ENCODE measurements at places on chromosomes 5 and 9. TPM values are rescaled to one million over a fixed set of nuclear protein-coding genes. Genes with fewer than 3 reads are reported as not detected.

DNA sequence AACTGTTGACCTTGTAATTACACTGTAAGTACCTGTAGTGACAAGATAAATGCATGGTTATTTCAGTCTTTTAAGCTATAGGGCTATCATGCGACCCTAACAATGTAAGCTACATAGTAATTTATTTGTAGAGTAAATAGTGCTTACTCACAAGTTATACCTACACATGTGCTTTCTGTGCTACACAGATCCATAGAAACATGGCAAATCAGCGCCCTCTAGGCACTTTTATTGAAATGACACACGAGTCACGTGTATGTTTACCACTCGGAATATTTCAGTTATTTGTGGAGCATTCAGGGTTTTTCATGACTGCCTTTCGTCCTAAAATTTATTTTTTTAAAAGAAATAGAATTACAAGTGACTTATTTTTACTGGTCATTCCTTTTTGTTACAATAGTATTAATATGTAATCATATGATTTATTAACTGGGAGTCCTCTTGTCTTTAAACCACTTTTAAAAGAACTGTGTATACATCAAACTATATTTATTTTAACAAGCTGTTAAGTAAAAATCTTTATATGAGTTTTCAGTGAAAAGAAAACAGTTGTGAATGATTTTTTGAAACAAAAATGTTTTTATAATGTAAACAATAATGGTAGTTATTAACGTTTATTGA, 1242.3 kb upstream of the WWC1 start:
- peak; percentile 46 for DNase-seq

DNA sequence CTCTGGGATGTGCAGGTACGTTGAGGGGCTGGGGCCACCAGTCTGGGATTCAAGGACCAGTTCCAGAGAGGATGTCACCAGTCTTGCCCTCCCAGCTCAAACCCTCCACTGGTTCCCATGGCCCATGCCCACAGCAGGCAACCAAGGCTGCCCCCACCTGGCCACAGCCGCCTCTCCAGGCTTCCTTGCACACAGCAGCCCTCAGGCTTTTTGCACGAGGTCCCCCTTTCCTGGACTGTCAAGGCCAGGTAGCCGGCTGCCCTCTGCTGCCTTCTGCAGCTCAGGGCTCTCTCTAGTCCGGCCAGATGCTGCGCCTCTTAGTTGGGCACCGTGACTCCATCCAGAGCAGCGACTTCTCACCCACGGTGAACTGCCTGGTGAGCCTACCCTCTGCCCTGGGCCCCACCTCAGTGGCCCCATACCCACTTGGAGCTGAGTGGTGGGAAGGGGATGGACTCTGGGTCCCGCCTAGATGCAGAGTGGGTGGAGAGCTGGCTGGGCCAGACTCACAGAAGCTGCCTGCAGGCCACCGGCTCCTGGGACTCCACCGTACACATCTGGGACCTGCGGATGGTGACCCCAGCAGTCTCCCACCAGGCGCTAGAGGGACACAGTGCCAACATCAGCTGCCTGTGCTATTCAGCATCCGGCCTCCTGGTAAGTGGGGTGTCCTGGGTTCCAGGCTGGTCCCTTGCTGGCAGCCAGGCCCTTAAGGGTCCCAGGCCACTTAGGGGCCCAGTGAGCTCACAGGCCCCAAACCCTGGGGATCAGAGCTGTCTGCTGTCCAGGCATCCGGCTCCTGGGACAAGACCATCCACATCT, 2.9 kb downstream of the WDR38 start:
- peak; percentile 49 for DNase-seq

DNA sequence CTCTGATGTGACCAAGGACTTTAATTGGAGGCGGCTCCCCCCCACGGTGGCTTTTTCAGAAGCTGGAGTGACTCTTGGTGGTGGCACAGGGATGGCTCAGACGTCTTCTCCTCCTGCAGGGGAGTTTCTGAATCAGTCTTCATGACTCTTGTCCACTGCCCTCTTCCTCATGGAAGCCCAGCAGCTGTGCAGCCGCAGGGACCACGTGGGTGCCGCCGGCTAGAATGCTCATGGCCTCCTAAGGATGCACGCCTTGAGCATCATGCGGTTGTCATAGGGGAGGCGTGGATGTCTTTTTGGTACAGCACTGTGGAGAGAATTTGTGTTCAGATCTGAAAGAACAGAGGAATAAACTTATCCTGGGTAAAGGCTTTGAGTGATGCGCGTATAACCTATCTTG, 1.3 kb downstream of the TEX53 start:
- DNase-seq: no peak

DNA sequence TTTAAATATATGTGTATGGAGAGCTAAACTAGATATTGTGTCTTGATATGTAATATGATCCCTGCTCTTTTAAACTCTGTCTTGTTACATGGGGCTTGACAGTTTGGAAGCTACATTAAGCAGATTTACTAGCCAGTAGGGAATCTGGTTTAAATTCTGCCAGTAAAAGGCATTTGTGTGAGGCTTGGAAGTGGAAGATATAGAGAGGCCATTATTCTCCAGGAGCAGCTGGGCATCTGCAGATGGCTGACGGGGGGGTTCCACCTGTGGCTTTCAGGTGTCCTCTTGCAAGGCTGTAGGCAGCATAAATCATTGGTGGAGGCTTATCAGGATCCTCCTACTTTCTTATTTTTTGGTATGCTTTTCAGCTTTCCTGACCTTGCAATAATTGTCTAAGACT, 179.1 kb upstream of the FBXL7 start:
- DNase-seq: no peak

DNA sequence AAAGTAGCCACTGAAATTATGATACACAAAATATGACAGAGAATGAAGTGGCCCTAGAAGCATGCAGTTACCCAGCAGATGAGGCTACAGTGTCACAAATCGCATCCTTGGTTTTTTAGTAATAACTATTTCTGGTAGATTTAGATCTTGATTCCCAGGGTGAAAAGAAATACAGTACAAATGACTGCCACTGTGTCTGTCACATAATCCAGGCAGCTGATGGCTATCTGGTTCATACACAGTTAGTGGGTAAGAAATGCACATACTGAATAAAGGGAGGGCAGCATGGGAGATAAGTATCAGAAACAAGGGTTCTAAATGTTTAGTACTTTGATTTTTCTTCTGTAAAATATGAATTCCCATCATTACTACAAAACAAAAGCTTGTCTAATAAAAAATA, 41.5 kb downstream of the POC5 start:
- DNase-seq: no peak

DNA sequence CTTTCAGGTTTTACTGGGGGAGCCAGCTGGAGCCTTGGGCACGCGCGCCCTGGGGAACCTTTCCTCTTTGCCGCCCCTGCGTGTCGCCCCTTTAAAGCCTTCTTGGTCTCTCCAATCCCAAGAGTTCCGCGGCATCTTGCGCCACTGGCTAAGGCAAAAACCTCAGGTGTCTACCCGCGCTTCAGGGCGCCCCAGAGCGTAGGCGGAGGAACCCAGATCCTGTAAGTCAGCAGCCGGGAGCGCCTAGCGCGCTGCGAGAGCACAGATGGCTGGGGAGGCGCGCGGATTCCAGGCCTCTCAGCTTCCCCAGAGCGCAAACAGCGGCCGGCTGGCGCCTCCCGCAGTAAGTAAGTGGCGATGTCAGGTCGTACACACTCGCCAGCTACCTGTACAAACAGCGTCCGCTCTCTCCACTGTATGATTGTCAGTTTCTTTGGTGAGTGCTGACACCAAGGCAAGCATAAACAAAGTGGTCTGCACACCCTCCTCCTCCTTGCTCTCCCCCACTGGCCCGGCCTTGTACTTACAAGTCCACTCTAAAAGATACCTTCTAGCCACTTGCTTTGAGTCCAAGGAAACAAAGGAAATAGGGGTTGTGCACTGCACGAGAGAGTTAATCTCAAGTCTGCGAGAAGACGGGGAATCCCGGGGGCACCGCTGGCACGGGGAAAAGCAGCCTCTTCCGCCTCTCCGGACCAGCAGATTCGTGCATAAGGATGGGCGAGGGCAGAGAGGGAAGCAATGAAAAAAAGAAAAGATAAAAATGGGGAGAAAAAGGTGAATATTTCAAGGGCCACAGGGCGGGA, 2.9 kb downstream of the HTR1A start:
- DNase-seq: peak; percentile 8

- DNase-seq: peak; percentile 91
Observed at GRCh38 chr5:1344975-1345838, at the start of gene CLPTM1L. TSS of gene CLPTM1L (minus strand) at chr5:1345099. CDS start at chr5:1344841, 258 bp downstream.

DNA sequence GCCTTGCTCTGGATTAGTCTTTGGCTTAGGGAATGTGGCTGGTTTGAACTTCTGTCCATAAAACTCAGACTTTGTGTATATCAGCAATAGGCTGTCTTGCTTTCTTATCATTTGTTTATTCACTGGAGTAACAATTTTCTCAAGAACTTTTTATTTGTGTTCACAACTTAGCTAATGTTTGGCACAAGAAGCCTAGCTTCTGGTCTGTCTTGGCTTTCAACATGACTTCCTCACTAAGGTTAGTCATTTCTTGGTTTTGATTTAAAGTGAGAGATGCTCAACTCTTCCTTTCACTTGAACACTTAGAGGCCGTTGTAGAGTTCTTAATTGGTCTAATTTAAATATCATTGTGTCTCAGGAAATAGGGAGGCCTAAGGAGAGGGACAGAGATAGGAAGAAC, 4.9 kb downstream of the FBXO38 start:
- no peak for DNase-seq

GRCh38 chr5:5736007-5736406, 313.5 kb downstream of the ICE1 start:
- no peak for DNase-seq

DNA sequence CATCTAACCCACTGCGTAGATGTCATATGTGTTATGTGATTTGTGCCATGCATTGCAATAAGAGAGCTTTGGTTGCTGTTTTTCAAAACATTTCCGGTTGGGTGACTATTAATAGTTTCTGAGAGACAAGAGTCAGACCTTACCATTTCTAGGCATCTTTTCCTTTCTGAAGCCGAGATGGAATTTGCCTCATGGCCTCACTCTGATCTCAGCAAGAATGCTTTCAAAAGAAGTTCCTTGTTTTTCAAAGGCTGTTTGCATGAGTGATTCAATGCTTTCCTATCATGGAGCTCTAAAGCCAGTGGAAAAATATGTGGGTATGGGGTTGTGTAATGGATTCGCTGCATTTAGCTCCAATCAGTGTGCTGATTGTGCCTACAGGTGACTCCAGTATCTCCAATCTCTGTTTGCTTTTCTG, 203.1 kb upstream of the PPP1R2B start:
- DNase-seq: no peak

- no peak for DNase-seq
Observed at GRCh38 chr5:2735996-2736395, 15.5 kb downstream of the IRX2 start.

DNA sequence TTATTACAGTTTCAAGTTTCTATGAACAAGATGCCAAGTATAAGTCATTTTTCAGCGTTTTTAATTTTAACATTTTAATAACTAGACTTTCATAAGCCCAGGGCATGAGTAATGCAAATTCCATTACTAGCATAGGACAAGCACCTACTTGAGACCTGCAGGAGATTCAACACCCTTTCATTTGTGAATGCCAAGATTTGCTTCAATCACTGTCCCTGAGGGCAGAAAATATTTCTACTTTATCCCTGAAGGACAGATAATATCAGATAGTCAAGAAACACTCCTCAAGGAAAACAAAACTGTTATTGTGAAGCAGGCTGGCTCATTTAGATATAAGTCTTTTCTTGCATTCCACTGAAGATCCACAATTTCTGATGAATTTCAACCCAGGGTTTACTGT, 27.7 kb upstream of the ZNF622 start:
- DNase-seq: peak; percentile 41

GRCh38 chr5:166349046-166349445, 1942.4 kb upstream of the WWC1 start:
- DNase-seq: no peak

GRCh38 chr9:6243746-6244145, 28.1 kb downstream of the IL33 start:
- peak; percentile 83 for DNase-seq

- DNase-seq: no peak
Observed at GRCh38 chr9:88737876-88738275, 202.9 kb downstream of the NXNL2 start.

GRCh38 chr9:79705704-79706103, 133.9 kb downstream of the TLE4 start:
- DNase-seq: no peak

- no peak for DNase-seq
Observed at GRCh38 chr5:79474367-79475151, 39.4 kb downstream of the HOMER1 start.

- DNase-seq: no peak
Observed at GRCh38 chr5:72397836-72398235, 77.7 kb downstream of the PTCD2 start.

DNA sequence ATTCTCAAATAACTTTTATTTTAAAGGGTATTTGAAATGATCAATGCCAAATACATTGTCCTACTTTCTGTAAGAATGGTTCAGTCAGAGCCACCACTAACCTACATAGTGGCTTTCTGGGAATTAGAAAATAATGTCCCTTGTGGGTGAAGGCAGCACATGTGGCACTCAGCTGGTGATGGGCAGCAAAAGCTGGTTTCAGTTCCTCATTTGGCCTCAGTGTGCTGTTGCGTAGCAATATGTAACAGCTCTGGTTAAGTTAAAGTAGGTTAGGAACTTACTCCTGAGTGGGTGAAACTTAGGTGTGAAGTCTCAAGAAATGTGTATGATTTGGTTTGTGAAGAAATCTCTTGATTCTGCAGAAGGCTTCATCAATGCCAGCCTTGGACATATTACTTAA, 99.6 kb upstream of the SPEF2 start:
- no peak for DNase-seq

DNA sequence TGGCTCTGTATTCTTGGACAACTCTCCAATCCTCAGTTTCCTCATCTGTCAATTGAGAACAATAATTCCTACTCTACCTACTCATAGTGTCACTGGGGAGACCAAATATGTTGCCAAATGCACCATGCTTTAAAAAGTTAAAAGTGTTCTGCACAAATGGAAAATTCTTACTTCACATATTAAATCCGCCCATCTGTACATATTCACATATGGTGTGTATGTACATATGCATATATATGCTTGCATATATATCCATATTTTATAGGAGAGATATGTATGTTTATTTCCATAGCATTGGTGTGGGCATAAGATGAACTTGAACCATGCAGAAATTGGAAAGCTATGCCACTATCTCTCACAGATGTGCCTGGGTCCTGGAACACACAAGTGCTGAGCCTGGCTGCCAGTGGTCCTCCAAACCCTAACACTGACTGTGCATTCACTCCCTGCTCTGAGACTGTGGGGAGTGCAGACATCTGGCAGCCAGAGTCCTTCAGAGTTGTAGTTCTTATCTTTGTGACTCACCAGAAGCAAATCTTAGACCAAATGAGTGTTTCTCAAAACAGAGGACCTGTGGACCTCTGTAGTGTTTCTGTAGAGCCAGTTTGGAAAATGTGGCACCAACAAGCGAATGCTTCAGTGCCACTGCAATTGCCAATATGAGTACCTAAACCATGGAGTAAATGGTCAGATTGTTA, 168.7 kb downstream of the GRIA1 start:
- DNase-seq: no peak

- peak; percentile 69 for DNase-seq
Observed at GRCh38 chr5:150523472-150524350, 15.8 kb downstream of the NDST1 start.

GRCh38 chr5:29162297-29162696, 2031.2 kb upstream of the CDH6 start:
- no peak for DNase-seq

The C5orf52 gene
- not detected for total RNA-seq

The MLANA gene
- total RNA-seq: not detected

The STK32A gene
- total RNA-seq: 0.92 TPM

The PNPLA7 gene
- 0.77 TPM for total RNA-seq

The SAXO1 gene
- total RNA-seq: not detected

The SLCO4C1 gene
- not detected for total RNA-seq

The CXCL14 gene
- not detected for total RNA-seq

The SYK gene
- 14.6 TPM for total RNA-seq

The SOX30 gene
- total RNA-seq: not detected

The PCDHB2 gene
- 13.8 TPM for total RNA-seq

The TNC gene
- 71.0 TPM for total RNA-seq

The TAF11L12 gene
- total RNA-seq: not detected

The SLC1A1 gene
- 4.8 TPM for total RNA-seq
